ENCODE measurements at places on chromosomes 5 and 9.

DNA sequence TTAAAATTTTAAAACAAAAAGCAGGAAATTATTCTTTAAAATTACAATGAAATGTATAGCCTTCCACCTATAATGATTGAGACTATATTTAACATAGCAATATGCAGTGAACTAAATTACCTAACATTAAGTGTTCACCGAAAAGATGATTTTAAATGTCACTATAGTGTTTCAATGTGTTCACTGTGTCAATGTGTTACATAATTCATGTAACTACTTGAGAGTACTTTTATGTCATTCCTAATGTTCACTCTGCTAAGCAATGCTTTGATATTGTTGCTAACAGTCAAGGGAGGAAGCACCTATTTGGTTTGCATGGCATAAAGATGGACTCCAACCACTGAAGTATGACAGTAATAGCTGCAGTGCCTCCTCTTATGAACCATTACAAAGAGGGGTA, 629.8 kb upstream of the C9orf72 start:
- no peak for DNase-seq

GRCh38 chr5:128290152-128290858, 206.7 kb downstream of the SLC12A2 start:
- no peak for DNase-seq

DNA sequence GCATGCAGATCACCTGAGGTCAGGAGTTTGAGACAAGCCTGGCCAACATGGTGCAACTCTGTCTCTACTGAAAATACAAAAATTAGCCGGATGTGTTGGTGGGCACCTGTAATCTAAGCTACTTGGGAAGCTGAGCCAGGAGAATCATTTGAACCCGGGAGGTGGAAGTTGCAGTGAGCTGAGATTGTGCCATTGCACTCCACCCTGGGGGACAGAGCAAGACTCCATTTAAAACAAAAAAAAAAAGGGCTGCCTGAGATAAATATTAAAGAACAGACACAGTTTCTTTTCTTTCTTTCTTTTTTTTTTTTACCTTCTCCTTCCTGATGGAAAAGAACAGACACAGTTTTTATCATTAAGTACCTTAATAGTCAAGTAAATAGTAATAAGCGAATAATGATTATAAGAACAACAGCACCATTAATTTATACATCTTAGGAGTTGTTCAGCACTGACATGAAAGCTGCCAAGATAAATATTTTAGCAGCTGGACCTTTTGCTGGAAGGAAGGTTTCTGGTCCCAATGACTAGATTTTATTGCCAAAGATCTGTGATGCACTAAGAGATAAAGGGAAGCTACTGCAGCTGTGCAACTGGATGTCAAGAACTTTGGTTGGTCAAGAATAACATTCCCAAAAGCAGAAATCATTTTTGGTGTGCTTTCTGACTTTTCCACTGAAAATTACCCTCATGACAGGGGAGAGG, 7.0 kb downstream of the CENPP start:
- no peak for DNase-seq

DNA sequence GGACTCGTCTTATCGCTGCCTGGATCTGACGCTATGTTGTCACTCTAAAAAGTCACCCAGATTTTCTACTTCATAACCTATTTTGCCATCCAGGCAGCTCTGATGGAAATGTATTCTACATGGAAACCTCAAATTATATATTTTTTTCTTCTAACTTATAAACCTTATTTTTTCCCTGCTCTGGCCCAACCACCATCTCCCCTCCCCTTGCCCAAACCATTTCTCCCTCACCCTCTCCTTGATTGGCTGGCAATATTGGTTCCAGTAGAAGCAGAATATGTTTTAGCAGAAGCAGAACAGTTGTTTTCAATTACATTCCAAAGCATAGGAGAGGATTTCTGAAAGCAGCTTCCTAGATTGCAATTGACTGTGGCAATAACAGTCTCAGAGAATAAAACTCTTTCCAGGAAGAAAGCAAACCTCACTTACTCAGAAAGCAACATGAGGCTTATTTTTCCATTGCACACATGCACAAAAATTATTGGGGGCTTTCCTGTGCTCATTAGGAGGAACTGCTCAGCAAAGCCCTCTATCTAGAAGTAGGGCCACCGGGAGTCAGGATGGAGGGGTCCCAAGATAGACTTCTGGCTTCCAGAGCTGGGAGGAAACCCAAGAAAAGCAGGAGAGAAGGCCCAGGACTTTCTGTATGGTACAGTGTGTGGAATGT, 191.8 kb downstream of the ESM1 start:
- DNase-seq, result no peak

- peak; percentile 57 for DNase-seq
Observed at GRCh38 chr5:132471151-132471907, 19.2 kb downstream of the IRF1 start.

- DNase-seq, result no peak
Observed at GRCh38 chr9:110744715-110745384, 76.3 kb downstream of the MUSK start.

DNA sequence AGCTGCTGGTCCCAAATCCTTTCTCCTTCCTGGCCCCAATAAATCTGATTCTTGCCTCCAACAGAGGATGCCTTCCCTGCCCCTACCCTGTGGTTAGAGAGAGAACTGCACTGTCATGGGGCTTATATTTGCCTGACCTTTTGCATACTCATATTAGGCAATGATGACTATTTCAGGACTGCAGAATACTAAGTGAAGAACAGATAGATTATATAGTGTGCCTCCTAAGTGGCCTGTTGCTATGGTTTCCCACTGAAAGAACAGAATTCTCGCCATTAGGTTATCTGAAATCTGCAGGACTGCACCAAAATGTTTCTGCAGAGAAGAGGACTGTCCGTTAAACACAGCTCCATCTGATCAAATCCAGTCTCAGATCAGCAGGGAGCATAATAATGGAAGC, 87.3 kb upstream of the CCNG1 start:
- DNase-seq, result no peak

DNA sequence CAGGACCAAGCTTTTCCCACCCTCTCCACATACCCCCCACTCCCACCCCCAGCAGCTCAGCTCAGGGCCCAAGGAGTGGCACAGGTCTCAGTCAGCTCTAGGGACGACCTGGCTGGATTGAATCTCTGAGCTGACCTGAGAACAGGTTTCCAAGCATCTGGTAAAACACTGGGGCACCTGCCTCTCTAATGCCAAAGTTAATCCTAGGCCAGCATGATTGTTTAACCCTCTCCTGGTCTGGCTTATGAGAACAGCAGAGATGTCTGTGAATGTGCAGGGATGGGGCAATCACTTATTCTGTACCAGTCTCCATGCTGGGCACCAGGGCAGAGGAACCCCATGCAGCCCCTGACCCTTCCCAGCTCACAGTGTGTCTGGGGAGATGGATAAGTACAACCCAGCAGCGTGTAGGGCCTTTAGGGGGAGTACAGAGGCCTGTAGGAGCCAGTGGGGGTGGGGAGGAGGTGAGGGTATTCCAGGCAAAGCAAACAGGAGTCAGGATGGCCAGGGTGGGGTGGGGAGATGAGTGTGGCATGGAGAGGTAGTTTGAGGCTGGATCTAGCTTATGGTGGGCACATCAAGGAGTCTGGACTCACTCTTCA, 678 bp upstream of the KIF12 start:
- DNase-seq, result no peak

GRCh38 chr5:15621094-15621493, 121.1 kb downstream of the FBXL7 start:
- DNase-seq, result no peak

DNA sequence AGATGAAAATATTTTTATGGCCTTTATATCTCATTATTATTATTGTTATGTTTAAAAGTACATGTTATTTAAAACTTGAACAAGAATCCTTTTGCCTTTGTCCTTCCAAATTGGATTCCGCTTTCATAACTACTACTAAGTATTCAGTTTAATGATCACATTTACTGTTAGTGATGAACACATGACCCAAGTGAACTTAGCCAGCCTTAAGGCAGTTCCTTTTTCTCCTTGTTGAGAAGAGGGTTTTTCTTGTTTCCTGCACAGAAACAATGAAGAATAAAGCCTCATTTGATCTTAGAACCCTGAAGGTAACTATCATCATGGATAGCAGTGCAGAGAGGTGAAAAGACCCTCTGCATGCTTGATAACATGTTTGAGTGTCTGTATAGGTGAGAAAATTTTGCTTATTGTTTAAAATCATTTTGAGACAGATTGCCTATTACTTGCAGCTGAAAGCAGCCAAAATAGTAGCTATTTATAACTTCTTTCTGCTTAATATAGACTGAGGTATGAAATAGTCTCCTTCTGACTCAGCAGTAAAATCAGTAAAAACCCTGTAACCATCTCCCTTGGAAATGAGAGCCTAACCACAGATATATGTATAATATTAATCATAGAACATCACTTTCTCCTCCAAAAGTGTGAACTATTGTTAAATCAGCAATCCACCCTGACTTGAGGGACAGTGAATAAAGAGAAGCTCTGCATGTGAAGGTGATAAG, 266.2 kb downstream of the SPATA31D1 start:
- no peak for DNase-seq

- DNase-seq, result no peak
Observed at GRCh38 chr9:72983056-72983455, 30.2 kb upstream of the ALDH1A1 start.

DNA sequence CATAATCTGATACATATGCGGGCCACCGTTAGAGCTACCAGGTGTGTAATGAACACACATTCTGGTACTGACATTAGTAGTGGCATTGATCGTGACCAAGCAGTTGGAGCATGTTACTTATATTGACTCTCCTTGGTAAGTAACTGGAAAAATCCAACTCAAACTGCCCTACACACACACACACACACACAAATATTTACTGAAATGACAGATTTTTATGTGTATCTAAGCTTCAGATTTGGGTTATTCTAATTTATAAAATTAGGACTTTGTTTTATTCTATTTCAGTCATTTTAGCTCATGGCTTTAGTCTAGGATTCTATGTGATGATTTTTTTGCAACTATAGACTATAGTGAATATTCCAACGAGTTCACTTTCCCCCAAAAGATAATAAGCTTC, 1280.2 kb upstream of the ACO1 start:
- no peak for DNase-seq
